ENCODE measurements at places on chromosomes 2 and 18.
A peak's percentile ranks its signal among the peaks of the same experiment; 100 is the strongest.

DNA sequence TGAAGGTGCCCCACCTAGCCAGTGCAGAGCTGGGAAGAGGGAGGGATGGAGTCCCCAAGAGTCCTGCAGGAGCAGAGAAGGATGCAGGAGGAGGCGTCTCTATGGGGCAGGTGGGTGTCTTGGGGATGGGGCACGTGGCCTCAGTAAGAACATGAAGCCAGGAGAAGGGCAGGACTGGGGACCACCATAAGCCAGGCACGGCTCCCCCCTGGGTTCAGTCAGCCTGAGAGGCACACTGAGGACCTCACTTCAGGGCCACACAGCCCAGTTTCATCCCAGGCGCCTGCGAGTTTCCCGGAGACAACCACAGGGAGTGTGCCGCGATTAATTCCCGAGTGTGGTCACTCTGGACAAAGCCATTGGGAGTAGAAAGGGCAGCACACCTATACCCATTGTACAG lies 120.3 kb downstream of the GYPC start:
- H3K27me3 ChIP-seq: no peaks in the 10 kb centered on the region
- DNase-seq: no peak
- H3K4me3 ChIP-seq: peak overlapping the region; percentile 12
- no peaks in the 10 kb centered on the region for H3K4me1 ChIP-seq
- no peaks in the 10 kb centered on the region for H3K36me3 ChIP-seq
- H3K27ac ChIP-seq: no peak overlapping the region

GRCh38 chr18:48488388-48488850 lies 50.4 kb upstream of the CTIF start:
- DNase-seq: no peak
- peaks cover 5% of the 10 kb centered on the region for H3K27me3 ChIP-seq
- H3K27ac ChIP-seq: no peak overlapping the region
- no peak overlapping the region for H3K4me3 ChIP-seq

- no peaks in the 10 kb centered on the region for H3K36me3 ChIP-seq
- H3K4me3 ChIP-seq: no peak overlapping the region
- no peak overlapping the region for H3K27ac ChIP-seq
Observed at GRCh38 chr18:69177702-69178101, 223.0 kb upstream of the DOK6 start.

DNA sequence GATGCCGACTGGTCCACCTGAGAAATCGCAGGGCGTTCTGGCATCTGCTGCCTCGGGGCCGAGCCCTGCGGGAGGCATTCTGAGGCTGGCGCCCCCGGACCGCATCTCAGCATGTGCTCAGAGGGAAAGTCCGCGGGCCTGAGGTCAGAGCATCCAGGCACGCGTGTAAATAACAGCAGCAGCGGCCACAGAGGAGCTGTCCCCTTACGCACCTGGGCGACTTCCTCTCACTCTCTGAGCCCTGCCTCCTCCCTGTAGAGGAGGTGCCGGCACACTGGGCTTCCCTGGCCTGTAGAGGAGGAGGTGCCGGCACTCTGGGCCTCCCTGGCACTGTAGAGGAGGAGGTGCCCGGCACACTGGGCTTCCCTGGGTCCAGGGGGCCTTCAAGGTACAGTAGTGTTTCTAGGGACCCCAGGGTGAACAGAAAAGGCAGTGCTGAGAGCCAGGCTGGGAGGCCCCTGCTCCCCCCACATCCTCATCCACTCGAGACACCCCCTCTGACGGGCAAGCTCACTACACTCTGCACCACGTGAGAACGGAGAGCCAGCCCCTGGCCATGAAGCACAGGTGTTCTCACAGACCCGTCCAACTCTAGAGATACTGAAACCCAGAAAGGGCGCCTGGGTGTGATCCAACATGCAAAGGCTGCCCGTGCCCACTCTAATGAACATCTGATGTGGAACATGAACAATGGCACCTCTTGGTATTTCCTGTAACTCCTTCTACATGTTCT lies 263.5 kb downstream of the HDAC4 start:
- H3K4me1 ChIP-seq: no peaks in the 10 kb centered on the region
- no peak overlapping the region for H3K27ac ChIP-seq
- no peak for DNase-seq
- H3K27me3 ChIP-seq: no peaks in the 10 kb centered on the region

GRCh38 chr2:191245046-191245868 lies at the start of gene MYO1B:
Gene MYO1B (plus strand): TSS chr2:191245404. CDS start chr2:191276896, 31,492 bp downstream.
- peaks cover 6% of the 10 kb centered on the region for H3K27me3 ChIP-seq
- no peaks in the 10 kb centered on the region for H3K36me3 ChIP-seq
- peak; percentile 17 for DNase-seq
- H3K4me3 ChIP-seq: peak within 1 kb of the TSS; percentile 58
- no peak within 1 kb of the TSS for H3K27ac ChIP-seq
- no peaks in the 10 kb centered on the region for H3K4me1 ChIP-seq

DNA sequence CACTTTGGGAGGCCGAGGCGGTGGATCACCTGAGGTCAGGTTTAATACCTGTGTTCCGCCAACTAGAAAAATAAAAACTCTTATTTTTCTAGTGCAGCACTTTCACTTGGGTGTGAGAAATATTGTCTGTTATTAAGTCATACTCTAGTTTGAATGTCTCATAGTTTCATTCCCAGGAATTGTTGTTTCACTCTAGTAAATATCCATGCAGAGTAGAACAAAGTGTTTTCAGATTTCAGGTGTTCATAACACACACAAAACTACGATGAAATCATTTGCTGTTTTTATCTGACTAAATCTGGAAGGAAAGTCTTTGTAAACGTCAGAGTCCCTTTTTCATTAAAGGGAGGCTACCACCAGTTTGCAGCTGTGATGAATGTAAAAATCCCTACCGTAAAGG lies 4.0 kb downstream of the FAM117B start:
- no peak for DNase-seq
- peak overlapping the region; percentile 49 for H3K27ac ChIP-seq
- no peaks in the 10 kb centered on the region for H3K36me3 ChIP-seq

DNA sequence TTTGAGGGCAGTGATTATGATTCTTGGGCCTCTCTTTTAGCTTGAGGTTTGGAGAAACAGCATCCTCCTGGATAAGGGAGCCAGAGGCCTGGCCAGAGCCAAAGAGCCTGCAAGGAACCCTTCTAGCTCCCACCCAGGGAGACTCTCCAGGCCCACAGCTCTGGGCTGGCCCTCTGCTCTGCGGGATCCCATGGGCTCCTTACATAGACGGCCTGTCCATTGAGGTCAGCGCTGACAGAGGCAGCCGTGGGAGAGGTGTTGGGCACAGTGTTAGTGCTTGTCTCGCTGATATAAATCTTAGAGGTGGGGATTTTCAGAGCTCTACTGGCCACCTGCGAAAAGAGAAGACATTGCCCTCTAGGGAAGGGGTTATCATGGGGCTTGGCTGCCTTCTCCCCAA lies 67.2 kb downstream of the XDH start:
- no peaks in the 10 kb centered on the region for H3K27me3 ChIP-seq
- H3K36me3 ChIP-seq: no peaks in the 10 kb centered on the region
- no peak overlapping the region for H3K4me3 ChIP-seq

GRCh38 chr2:120990451-120990871 lies 254.8 kb downstream of the GLI2 start:
- no peaks in the 10 kb centered on the region for H3K4me1 ChIP-seq
- H3K27me3 ChIP-seq: no peaks in the 10 kb centered on the region
- H3K4me3 ChIP-seq: no peak overlapping the region

DNA sequence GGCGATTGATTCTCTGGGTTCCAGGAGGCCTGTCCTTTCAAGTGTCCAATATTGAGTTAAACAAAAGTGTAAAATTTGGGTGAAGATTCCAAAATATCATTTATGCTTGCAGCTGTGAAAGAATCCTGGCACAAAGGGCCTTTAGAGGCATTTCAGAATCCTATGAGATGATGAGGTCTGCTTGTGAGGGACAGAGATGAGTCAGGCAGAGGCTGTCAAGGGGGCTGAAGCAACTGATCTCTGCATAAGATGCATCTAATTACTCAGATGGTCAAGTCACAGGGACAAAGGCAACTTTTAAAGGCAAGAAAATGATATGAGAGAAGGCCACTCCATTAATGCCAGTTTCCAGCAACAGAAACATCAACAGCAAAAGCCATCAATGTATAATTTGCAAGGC lies 78.8 kb downstream of the FHOD3 start:
- no peaks in the 10 kb centered on the region for H3K4me1 ChIP-seq
- no peak overlapping the region for H3K27ac ChIP-seq
- DNase-seq: no peak
- no peaks in the 10 kb centered on the region for H3K36me3 ChIP-seq
- peaks cover 4% of the 10 kb centered on the region for H3K27me3 ChIP-seq

GRCh38 chr2:218008060-218009040 lies 5.6 kb upstream of the TNS1 start:
- no peak for DNase-seq
- no peak overlapping the region for H3K4me3 ChIP-seq
- peaks cover 7% of the 10 kb centered on the region for H3K4me1 ChIP-seq

GRCh38 chr18:79899609-79900445 lies 51.6 kb downstream of the SLC66A2 start:
- peaks cover 3% of the 10 kb centered on the region for H3K36me3 ChIP-seq
- no peak overlapping the region for H3K4me3 ChIP-seq
- no peaks in the 10 kb centered on the region for H3K27me3 ChIP-seq
- DNase-seq: no peak
- H3K4me1 ChIP-seq: no peaks in the 10 kb centered on the region

- no peaks in the 10 kb centered on the region for H3K36me3 ChIP-seq
- no peak overlapping the region for H3K4me3 ChIP-seq
- DNase-seq: no peak
- no peaks in the 10 kb centered on the region for H3K27me3 ChIP-seq
- H3K27ac ChIP-seq: no peak overlapping the region
- no peaks in the 10 kb centered on the region for H3K4me1 ChIP-seq
Observed at GRCh38 chr2:221792971-221793521, 220.9 kb upstream of the EPHA4 start.

- DNase-seq: no peak
- H3K27me3 ChIP-seq: no peaks in the 10 kb centered on the region
- H3K4me3 ChIP-seq: no peak overlapping the region
- no peak overlapping the region for H3K27ac ChIP-seq
- no peaks in the 10 kb centered on the region for H3K36me3 ChIP-seq
- no peaks in the 10 kb centered on the region for H3K4me1 ChIP-seq
Observed at GRCh38 chr2:68052717-68053422, 9.9 kb downstream of the C1D start.

DNA sequence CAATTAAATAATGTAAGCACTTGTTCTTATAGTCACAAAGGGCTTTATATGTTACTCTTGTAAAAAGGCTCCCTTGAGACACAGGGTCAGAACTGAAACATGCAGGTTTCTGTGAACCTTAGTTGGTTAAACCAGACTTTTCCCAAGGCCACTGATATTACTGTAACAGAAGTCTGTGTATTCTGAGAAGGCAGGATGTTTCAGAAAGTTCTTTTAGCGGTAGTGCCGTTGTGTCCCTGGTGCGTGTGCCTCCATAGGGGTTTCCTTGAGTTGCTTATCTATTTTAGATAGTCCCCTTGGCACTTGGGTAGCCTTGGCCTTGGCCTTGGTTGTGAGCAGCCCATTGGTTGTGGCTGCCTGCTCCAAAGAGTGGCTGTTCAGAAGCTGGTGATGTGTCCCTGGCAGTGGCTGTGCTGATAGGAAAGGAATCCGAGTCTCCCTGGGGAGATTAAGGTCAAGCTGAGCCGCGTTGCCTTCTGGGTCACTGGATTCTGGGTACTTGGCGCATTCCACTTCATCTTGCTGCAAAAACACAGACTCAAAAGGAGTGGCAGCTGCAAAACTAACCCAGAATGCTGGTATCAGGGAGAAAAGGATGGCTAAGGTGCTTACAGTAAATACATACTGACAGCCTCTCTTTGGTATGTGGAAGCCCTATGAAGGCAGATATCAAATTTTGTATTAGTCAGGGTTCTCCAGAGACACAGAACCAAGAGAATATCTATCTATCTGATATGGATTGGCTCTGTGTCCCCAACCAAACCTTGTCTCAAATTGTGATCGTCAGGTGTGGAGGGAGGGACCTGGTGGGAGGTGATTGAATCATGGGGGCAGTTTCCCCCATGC lies 69.7 kb downstream of the FHOD3 start:
- no peaks in the 10 kb centered on the region for H3K4me1 ChIP-seq
- no peak overlapping the region for H3K27ac ChIP-seq
- H3K4me3 ChIP-seq: no peak overlapping the region
- H3K27me3 ChIP-seq: no peaks in the 10 kb centered on the region
- DNase-seq: no peak
- H3K36me3 ChIP-seq: no peaks in the 10 kb centered on the region

DNA sequence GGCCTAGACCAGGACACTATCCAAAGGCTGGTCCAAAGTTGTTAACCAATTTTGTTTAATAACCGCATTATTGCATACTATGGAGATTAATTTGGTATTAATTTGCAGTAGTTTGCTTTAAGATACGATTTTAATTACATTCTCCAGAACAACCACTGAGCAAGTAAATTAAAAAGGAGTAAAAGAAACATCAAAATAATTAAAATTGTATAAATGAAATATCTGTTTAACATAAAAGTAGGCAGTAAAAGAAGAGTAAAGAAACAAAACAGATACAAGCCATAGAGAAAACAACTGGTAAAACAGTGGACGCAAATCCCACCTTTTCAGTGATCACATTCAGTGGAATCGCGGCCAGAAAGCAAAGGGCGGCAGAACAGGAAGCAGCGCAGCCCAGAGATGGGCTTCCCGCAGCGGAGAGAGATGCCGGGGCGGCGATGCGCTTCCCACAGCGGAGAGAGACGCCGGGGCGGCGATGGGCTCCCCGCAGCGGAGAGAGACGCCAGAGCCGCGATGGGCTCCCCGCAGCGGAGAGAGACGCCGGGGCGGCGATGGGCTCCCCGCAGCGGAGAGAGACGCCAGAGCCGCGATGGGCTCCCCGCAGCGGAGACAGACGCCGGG lies 176.8 kb downstream of the RTP5 start:
- no peaks in the 10 kb centered on the region for H3K27me3 ChIP-seq
- no peaks in the 10 kb centered on the region for H3K4me1 ChIP-seq
- no peak for DNase-seq
- no peak overlapping the region for H3K4me3 ChIP-seq

DNA sequence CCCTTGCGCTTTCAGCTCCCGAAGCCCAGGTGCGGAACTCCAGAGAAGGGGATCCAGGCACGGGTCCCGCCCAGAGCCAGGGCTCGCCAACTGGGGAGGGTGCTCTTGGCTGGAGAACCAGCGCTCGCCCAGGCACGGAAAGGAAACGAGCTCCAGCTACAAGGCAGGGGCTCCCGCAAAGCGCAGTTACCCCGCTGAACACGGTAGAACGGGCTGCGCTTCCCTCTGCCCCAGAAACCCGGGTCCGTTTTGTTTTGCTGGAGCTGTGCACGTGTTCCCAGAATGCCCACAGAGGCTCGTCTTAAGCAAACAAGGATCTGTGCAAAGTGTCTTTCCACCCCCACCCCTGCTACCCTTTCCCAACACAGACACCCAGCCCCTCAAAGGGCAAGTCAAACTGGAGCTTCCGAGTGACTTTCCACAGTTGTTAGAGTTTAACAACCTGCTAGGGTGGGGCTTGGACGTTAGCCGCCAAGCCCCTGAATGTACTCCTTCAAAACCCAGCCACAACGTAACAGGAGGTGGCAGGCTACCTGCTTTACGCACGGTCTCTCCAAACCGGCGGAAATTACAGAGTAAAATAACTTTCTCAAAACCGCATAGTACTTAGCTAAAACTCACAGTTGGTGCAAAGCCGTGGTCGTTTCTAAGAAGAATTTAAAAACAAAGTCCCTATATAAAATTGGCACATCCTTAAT lies 775 bp downstream of the RNF125 start:
- no peaks in the 10 kb centered on the region for H3K27me3 ChIP-seq
- H3K36me3 ChIP-seq: no peaks in the 10 kb centered on the region
- DNase-seq: peak; percentile 59
- H3K4me1 ChIP-seq: peaks cover 11% of the 10 kb centered on the region
- peak overlapping the region; percentile 85 for H3K27ac ChIP-seq

Measured in effector memory CD4-positive, alpha-beta T cell (primary cell).